ENCODE measurements at places on chromosomes 4 and X. TPM values are rescaled to one million over a fixed set of nuclear protein-coding genes. Genes with fewer than 3 reads are reported as not detected.

Gene GLRA2
- not detected for total RNA-seq

Gene NAP1L3
- total RNA-seq: 12.4 TPM

Gene SORCS2
- total RNA-seq: 0.27 TPM

Gene ANKRD50
- 22.2 TPM for total RNA-seq

Gene OTC
- total RNA-seq: not detected

Gene BEX5
- not detected for total RNA-seq

Gene RPL39
- 2,998 TPM for total RNA-seq

Gene CLDN2
- total RNA-seq: not detected

Gene MYOZ2
- 0.74 TPM for total RNA-seq

Gene PSAPL1
- total RNA-seq: not detected

Gene POF1B
- not detected for total RNA-seq

Gene HMX1
- not detected for total RNA-seq

Gene ODAM
- not detected for total RNA-seq

Gene MAGEB17
- not detected for total RNA-seq

Gene RIPPLY1
- total RNA-seq: not detected

Gene SPIN2A
- total RNA-seq: not detected

Gene CLCN4
- 15.1 TPM for total RNA-seq
